Activated B cell treated with CpG ODN at 0.5 μM for 24 hours (primary cell): ENCODE measurements at places on chromosomes 1 and 21.
A peak's percentile ranks its signal among the peaks of the same experiment; 100 is the strongest.

GRCh38 chr1:80659161-80659560, 1141.6 kb upstream of the ADGRL2 start:
- peaks cover 5% of the 10 kb centered on the region for H3K4me1 ChIP-seq
- H3K36me3 ChIP-seq = no peaks in the 10 kb centered on the region
- H3K4me3 ChIP-seq = no peak overlapping the region
- no peaks in the 10 kb centered on the region for H3K27me3 ChIP-seq
- no peak overlapping the region for H3K27ac ChIP-seq

DNA sequence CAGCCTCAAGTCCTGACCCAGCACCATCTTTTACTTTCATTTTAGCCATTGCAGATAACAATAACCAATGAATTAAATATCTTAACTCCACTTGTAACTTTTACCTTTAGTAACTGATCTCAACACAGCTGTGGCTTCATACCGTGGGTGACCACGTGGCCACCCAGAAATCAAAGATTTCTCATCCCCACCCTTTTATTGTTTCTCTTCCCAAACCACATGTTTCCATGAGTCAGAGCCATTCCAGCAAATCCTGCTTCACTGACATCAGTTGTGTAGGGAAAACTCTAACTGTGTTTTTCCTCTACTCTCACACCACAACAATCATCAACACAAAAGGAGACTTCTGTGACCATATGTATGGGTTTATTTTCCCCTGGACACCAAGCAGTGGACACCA, 25.1 kb upstream of the BRDT start:
- H3K27me3 ChIP-seq = peaks cover 2% of the 10 kb centered on the region
- H3K36me3 ChIP-seq = no peaks in the 10 kb centered on the region
- no peaks in the 10 kb centered on the region for H3K4me1 ChIP-seq
- H3K4me3 ChIP-seq = no peak overlapping the region
- DNase-seq = no peak

- no peak overlapping the region for H3K4me3 ChIP-seq
- no peaks in the 10 kb centered on the region for H3K4me1 ChIP-seq
- peaks cover 3% of the 10 kb centered on the region for H3K27me3 ChIP-seq
- DNase-seq = no peak
- no peaks in the 10 kb centered on the region for H3K36me3 ChIP-seq
Measured at GRCh38 chr1:115594600-115594999, 47.2 kb upstream of the VANGL1 start.

GRCh38 chr1:175978476-175978875, 228.6 kb downstream of the COP1 start:
- peaks cover 72% of the 10 kb centered on the region for H3K36me3 ChIP-seq
- no peak overlapping the region for H3K4me3 ChIP-seq
- H3K27me3 ChIP-seq = no peaks in the 10 kb centered on the region
- H3K27ac ChIP-seq = no peak overlapping the region
- H3K4me1 ChIP-seq = no peaks in the 10 kb centered on the region
- DNase-seq = no peak

DNA sequence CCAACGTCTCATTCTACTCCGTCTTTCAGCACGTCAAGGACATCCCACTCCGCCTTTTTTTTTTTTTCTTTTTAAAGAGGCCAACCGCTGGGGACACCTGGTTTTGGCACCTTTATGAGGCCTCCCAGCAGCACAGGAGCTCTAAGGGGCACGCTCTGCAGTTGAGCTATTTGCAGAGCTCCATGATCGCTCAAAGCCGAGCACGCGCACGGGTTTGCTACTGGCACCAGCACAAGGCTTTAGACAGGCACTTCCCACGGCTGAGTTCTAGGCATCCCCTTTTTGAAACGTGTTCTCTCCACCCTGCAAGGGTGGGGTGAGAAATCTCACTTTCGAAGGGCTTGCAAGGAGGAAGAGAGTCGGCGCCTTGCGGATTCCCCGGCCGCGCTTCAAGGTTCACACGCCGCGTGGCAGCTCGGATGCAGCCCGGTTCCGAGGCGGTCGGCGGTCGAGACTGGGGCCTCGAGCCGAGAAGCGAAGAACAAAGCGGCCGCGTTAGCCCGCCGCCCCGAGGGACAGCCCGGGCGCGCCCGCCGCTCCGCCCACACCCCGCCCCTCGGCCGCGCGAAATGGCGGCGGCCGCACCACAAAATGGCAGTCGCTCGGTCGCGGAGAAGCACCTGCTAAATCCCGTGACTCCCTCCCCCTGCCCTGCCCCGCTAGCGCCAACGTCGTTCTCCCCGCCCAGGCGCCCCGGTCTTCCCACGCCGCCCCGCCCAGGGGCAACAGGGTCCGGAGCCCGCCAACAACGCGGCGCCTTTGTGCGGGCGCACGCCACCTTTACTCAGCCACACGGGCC, 12.9 kb upstream of the SPEN start:
- H3K4me1 ChIP-seq = peaks cover 58% of the 10 kb centered on the region
- no peaks in the 10 kb centered on the region for H3K27me3 ChIP-seq
- peaks cover 17% of the 10 kb centered on the region for H3K36me3 ChIP-seq
- DNase-seq = peak; percentile 90
- H3K4me3 ChIP-seq = peak overlapping the region; percentile 90
